ENCODE measurements at places on chromosomes 2 and 18.

DNA sequence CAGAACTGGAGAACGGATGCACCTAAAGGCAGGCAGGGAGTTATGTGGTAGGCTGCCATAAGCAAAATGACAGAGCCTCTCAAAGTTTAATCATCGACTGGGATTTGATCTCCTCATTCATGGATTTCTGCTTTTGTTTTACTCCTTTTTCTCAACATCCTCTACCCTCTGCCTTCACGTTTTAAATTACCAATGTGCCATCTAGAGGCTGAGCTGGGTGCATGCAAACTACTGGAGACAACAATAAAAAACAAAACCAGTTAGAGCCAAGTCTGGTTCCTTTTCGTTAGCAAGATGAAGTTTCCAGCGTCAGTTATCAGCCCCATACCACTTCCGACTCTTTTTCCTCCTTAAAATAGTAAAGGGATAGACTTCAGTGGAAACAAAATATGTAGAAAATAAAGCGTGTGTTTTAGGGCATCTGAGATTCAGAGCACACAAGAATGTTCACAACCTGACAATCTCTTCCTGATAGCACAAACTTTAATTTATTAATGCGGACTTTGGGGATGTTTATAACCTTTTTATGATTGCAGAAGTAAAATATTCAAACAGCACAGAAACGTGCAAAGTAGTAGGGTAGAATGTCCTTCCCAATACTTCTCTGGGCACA is 117.0 kb downstream of the LAMA1 start:
- DNase-seq = peak; percentile 33

DNA sequence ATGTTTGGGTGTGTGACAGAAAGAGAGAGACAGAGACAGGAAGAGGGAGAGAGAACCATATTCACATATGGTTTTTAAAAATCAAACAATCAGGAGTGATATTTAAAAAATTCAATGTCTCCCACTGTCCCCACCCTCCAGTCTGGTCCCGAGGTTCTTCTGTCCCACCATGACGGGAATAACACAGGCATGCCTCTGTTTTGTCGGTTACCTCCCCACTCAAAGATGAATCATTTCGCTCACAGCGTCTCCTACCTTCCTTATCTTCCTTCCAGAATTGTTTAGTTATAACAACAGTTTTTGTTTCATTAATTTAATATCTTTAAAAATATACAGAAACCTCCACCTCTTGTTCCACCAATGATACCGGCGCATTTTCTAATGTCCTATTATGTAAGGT is 113.0 kb downstream of the KCNF1 start:
- no peak for DNase-seq

DNA sequence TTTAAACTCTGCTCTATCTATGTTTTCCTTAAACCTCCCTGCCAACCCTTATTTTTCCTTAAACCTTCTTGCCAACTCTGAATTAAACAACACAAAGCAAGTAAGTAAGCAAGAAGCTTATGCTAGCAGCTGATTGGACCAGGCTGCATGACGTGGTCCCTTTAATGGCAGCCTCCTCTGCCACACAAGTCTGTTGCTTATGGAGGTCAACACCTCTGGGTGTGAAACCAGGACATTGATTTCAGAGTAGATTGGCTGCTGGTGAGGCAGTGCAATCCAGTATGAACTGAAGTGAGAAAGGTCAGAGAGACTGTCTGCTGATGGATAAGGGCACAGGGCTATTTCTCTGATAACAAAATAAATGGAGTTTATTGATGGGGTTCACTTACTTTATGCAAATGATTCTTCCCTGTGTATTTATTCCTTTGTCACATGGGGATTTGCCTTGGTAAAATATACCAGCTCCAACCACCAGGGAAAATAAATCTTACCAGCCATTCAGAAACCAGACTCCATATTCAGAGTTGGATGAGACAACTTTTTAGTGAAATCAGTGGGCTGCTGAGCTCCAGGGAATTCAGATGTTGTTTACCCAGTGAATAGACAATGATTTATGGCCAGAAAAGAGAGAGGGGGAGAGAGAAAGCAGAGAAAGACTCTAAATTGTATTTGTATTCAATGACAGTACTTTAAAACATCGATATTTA is 112.2 kb upstream of the NCKAP5 start:
- no peak for DNase-seq

DNA sequence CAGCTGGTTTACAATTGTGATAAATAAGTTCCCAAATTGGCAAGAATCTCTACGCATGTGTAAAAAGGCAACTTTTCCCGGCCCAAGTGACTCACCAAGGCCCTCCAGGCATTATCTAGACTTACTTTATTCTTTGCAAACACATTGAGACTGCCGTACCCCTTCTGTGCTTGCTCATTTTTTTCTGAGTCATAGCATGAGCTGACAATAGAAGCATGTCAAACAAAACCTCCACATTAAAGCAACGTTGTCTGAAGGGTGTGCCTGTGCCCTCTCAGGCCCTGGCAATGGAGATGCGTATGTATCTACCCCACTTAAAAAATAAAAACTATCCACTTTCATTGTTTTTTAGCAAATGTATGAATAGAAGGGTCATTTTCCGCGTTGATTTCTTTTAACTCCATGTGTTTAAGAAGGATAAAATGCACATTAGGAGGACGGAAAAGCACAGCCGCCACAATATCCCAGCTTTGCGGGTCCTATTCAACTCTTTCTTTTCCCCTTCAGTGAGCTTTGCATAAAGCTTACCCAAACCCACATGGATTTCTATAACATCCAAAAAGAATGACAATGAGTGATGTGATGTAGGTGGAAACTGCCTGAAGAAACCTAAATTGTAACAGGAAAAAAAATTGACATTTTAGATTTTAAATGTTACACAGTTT is 298.2 kb downstream of the CDCA7 start:
- peak; percentile 96 for DNase-seq

- DNase-seq = no peak
Observed at GRCh38 chr2:202017940-202018339, 15.7 kb upstream of the FZD7 start.

- no peak for DNase-seq
Observed at GRCh38 chr2:99399063-99399462, 61.9 kb downstream of the EIF5B start.

DNA sequence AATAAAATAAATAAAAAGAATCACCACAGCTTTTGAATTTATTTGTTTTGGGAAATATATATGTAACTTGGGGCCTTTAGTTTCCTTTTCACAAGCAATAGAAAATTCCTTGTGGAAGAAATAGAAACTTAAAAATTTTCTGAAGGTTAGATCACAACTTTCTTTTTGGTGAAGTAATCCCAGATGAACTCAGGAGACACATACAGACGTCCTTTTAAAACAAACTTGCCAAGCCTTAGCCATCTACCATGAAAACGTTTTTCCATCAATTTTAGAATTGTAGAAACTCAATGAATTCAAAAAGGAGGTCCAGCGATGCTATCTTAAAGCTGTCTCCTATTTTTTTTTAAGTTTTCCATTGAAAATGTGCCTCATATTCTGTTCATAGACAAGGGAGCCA is 225.6 kb downstream of the ASXL3 start:
- peak; percentile 19 for DNase-seq

GRCh38 chr2:134668821-134669220 is 50.0 kb downstream of the TMEM163 start:
- no peak for DNase-seq

- DNase-seq = no peak
Observed at GRCh38 chr2:18598848-18599484, 9.6 kb upstream of the NT5C1B start.

DNA sequence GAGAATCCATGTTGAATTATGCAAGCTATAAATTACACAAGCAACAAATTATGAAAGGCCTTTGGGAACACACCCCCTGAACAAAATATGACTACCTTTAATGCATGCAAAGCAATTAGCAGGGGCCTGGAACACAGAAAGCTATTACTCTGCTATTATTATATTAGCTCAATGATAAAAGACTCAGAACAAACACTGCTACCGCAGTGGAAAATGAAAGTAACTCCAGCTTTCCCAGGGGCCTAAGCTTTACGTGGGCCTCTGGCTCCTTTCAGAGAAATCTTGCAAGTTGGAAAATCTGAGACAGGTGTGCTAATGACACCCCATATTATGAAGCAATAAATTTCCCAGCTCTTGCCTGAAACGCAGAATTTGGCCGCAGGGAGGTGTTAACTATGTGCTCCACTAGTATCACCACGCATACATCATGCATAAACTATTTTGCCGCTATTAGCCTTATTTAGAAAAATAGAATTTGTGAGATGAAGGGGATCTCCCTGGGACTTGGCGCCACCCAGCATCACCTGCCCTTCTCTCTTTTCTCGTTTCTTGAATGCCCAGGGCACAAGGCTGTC is 321.6 kb upstream of the LYPD1 start:
- no peak for DNase-seq

DNA sequence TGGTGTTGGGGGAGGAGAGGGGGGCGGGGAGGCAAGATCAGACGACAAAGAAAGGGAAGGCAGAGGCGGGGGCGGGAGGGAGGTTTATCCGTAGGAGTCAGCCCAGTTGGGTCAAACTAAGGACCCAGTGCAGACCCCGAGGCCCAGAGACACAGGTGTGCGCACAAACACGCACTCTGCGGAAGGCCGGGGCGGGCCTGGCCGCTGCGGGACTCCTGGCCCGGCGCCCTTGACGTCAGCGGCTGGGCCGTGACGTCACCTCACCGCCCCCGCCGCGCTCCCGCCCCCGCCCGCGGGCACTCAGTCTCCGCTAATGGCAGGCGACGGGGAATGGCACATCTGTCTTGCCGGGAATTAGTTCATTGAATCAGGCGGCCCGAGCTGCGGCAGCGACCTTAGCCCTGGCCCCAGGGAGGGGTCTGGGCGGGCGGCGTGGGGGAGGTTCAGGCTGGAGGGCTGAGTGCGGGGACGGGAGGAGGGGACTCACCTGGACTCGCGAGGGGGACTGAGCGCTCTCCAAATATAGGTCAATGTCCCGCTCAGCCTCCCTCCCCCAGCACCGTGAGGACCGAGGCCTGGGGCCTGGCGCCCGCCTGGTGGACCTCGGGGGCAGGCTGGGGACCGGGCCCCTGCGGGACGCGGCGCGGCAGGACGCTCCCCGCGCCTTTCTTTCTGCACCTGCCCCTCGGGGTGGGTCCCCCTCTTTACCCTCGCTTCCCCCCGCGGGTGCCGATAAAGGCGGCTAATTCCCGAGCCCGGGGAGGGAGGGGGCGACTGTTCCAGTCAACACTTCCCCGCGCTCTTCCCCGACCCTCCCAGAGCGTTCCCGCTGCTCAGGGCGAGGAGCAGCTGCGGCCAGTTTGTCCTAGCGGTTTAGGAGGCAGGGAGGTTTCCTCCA is 15.5 kb upstream of the ECEL1 start:
- DNase-seq = no peak

DNA sequence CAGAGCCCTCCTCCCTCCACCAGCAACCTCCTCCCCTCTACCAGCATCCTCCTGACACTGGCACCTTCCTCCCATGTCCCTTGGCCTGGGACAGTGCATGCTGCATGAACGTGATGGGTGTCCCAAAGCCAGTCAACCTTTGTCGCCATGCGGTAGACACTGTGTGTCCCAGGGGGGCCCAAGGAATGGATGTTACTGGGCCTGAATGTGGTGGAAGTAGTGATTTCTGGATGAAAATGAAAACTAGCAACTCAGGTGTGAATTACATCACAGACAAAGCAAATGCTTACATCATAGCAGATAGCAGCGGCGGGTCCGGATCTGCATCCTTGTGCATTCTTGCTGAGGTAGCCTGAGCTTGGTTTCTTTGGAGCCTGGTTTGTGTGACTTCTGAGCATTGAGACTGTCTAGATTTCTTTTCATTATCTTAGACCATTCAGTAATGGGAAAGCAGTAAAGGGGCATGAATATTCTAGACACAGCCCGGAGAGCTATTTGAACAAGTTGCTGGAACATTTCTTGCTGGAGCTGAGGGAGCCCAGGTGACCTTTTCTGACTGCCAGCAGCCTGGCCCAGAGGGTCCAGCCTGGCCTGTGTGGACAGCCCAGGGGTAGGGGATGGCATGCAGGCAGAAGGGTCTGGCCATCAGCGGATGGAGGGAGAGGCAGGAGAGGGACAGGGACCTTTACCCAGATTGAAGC is 100.4 kb downstream of the FAM210A start:
- DNase-seq = no peak

DNA sequence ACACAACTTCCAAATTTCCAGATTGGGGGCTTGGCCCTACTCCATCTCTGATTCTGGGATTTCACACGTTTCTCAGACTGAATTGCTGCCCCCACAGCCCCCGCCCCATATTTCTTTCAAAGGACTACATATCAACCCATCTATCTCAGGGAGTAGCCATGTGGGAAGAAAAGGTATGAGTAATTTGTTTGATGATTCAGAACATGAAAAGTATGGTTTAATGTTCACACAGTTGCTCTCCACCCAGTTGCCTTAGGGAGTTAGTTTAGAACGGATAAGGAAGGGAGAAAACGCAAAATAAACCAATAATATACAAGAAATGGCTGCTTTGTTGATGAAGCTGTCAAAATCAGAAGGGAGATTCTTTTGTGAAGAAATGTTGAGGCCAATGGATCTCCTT is 145.1 kb downstream of the PIEZO2 start:
- no peak for DNase-seq

DNA sequence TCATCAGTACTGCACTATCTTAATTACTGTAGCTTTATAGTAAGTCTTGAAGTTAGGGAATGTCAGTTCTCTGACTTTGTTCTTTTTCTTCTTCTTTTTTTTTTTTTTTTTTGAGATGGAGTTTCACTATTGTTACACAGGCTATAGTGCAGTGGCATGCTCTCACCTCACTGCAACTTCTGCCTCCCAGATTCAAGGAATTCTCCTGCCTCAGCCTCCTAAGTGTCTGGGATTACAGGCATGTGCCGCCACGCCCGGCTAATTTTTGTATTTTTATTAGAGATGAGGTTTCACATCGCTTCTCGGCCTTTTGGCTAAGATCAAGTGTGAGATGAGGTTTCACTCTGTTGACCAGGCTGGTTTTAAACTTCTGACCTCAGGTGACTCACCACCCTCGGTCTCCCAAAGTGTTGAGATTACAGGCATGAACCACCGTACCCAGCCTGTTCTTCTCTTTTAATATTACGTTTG is 41.9 kb upstream of the TANC1 start:
- DNase-seq = peak; percentile 44

DNA sequence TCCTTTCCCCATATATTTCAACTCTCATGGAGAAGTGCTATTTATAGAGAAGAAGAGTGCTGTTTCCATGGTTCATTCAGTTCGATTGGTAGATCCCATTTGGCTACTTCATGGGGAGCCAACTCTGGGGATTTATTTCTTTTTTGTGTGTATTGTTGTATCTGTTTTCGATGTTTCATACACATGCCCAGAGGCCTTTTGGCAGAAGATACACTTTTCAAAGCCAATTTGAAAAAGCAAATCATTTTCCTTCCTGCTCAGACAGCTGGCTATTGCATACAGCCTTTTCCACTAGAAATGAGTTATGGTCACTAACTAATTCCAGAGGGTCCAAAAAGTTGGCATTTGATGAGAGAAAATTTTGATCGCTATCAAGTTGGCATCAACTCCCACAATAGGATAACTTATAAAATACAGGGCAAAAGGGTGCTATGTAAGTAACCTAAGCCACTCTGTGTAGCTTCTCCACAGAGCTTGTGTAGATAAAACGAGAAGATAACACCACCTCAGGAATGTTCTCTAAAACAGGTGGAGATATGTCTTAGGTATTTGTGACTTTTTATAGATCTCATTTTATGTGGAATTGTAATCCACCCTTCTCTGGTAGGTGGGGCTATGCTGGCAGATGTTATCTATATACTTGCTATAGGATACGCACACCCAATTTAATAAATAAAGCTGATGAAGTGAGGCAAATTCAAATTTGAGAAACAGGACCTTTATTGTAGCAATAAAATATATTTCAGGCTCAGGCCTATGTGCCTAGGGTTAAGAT is 798.5 kb downstream of the SATB2 start:
- no peak for DNase-seq

- no peak for DNase-seq
Observed at GRCh38 chr18:474416-474815, 26.1 kb downstream of the COLEC12 start.

- peak; percentile 69 for DNase-seq
Observed at GRCh38 chr2:150143087-150143536, 344.4 kb downstream of the RND3 start.

All from fibroblast of skin of abdomen (primary cell).